ENCODE measurements at places on chromosomes 3 and 15.

DNA sequence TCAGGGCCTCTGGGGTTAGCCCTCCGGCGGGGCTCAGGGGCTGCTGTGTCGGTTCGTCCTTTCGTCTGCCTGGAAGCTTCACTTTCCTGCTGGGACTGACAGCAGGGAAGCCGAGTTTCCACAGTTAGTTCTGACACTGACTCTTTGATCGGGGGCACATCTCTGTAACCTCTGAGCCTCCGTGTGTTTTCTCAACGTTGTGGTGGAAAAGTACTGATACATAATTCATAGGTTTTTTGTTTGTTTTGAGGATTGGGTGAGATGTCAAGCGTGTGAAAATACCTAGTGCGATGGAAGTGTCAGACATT is 481 bp downstream of the AP4E1 start:
- DNase-seq: no peak

DNA sequence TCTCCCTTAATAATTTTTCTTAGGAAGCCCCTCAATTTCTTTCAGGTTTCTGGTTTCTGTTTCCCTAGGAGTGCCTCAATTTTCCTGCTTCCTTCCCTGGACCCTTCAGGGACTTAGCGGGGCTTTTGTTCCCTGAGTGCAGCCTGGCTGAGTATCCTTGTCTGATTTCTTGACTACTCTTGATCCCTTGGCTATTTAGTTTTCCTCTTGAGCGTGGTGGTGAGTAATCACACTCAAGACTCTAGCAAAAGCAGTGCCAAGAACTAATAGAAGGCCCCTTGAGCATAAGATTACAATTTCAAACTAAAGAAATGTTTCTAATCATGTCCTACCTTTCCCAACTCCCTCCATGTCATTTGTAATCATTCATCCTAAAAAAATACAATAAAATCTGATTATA is 94.3 kb upstream of the C3orf80 start:
- DNase-seq: no peak

DNA sequence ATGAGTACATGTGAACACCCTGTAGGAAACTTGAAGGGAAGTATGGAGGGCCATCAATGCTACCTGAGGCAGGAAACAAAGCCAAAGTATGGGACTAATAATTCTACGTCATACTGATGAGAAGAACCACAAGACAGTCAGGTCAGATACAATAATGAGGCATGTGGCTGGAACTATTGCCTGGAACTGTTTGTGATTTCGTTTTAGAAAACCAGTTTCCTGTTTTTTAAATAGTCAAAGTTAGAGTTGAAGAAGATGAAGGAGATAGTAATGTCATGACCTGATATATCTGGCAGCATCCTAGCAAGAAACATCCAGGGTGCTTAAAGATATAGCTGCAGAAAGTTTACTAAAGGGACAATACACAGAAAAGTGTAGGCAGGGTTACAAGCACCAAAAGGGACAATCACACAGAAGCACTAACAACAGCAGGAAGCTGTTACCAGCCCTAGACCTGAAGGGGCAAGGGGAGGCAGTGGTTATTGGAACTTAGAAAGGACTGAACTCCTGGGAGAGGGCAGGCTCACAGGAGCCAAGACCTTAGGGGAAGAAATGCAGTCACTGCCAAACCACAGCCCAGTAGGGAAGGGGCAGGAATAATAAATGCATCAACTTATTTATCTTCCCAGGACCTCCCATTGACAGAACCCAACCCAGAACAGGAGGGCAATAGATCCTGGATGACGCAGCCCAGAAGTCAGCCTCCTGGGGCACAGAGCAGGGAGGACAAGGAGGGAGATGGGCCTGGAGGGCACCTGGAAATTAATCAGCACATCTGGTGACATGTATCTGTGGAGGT is 302.1 kb upstream of the STT3B start:
- DNase-seq: no peak

DNA sequence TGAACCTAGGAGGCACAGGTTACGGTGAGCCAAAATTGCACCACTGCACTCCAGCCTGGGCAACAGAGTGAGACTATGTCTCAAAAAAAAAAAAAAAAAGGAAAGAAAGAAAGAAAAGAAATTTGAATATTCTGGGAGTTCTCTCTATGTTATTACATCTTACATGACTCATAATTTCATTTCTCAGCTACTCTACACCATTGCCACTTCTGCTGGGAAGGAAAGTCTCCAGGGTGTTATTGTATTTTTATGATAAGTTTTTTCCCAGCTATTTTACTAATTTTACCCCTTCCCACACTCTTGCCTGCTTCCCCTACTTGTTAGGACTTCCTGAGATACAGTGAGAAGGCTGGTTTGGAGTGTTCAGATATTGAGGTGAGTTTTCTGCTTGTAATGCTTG is 69.7 kb upstream of the UMPS start:
- no peak for DNase-seq

DNA sequence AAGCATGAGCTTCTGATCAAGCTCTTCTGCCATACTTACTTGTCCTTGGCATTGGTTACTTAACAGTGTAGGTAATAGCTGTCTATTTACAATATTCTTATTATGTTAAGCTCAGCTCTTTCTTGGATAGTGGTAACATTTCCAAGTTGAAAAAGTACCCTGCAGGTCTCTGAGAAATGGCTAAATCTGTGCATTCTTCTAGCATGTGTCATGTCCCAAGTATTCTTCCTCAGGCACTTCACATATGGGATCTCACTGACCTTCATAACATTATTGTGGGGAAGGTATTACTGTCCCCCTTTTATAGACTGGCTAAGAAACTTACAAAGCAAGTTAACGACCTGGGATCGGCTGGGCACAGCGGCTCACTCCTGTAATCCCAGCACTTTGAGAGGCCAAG is 236.1 kb downstream of the RORA start:
- no peak for DNase-seq

GRCh38 chr3:38229036-38229435 is 36.6 kb upstream of the SLC22A13 start:
- no peak for DNase-seq
